ENCODE measurements at places on chromosomes 1 and 21.

DNA sequence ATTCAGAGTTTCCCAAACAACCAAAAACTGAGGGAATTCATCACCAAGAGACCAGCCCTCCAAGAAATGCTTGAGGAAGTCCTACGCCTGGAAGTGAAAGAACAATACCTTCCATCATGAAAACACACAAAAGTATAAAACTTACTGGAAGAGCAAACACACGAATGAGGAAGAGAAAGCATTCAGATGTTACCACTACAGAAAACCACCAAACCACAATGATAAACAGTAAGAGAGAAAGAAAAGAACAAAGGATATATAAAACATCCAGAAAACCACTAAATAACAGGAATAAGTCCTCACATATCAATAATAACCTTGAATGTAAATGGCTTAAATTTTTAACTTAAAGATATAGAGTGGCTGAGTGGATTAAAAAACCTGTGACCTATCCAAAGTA lies 58.5 kb upstream of the BCL10 start:
- no peak for DNase-seq

GRCh38 chr21:31176080-31176551 lies 137.8 kb upstream of the KRTAP19-8 start:
- DNase-seq: no peak

GRCh38 chr1:212951126-212951946 lies 995 bp downstream of the VASH2 start:
- DNase-seq: no peak

- DNase-seq: no peak
Measured at GRCh38 chr1:92882819-92883218, 51.0 kb downstream of the RPL5 start.

DNA sequence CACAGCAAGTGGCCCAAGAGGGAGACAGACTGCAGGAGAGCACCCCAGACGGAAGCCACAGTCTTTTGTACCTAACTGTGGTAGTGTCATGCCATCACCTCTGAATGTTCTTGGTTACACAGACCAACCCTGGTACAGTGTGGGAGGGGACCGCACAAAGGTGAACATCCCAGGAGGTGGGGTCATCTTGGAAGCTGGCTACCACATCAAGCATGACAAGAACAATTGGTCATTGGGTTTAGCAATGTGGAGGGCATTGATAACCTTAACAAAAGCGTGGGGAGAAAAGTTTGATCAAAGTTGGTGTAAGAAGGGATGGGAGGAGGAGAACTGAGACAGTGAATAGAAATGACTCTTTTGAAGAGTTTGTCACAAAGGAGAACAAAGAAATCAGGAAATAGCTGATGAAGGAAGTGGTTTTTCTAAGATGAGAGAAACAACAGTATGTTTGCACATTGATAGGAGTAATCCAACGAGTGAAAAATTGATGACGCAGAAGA lies 87.1 kb upstream of the CACNA1E start:
- DNase-seq: no peak

DNA sequence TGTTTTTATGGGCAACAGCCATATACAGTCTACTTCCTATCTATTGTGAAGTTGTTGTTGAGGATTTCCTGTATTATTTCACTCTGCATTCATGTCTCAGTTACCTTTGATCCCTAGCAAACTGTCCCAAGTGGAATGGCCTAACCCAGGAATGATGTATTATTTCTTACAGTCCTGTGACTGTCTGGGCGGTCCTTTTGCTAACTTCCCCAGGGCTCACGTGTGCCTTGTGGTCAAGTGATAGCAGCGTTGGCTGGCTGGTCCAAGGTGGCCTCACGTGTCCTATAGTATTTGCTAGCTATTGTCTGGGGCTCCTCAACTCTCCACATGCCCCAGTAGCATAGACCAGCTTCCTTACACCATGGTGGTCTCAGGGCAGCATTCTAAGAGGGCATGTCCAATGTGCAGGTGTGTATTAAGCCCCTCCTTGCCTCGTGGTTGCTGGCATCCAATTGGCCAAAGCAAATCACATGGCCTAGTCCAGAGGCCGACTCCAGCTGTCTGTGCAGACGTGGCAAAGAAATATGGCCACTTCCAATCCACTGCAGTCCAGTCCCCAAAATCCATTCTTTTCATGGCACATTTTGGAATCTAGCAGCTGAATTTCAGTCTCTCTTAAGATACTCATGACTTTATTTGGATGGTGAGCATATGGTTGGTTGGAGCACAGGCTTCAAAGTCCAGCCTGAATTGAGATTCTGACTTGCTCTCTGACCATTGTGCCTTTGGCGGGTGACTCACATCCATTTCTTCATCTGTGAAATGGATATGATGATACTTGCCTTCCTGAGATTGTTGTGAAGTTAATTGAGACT lies 94.1 kb downstream of the GALNT2 start:
- DNase-seq: no peak

DNA sequence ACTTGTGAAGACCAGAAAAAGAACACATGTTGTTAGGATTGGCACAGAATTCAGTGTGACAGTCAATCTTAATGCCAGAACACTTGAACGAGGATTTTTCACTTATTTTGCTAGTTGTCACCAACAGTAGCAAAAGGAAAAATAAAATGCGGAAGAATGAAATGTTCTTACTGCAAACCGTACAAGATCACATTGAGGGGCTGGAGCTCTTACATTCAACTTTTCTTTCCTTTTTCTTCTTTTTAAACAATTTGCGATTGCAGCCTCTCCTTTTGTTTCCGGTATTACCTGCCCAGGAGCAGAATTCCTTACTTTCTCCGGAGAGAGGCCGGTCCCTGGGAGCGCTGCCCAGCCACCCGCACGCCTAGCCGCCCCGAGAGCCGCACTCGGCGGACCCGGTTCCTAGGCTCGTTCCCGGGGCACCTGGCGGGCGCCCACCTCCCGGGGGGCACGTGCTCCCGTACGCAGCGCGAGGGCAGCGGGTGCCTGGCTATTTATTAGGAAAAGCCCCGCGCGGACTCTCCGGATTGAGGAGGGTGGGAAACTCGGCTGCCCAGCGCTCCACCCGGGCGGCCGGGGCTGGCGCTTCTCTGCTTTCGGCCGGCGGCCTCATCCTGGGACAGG lies 1.2 kb upstream of the CAMTA1 start:
- DNase-seq: no peak

DNA sequence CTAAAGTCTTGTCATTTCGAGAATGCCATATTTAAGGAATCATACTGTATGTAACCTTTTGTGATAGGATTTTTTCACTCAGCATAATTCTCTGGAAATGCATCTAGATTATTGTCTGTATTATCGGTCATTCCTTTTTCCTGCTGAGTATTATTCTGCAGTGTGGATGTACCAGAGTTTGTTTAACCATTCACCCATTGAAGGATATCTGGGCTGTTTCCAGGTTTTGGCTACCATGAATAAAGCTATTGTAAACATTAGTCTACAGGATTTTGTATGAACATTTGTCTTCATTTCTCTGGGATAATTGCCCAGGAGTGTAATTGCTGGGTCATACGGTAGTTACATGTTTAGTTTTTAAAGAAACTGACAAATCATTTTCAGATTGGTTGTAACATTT lies 61.8 kb downstream of the ATP1A1 start:
- DNase-seq: no peak

Measured in NCI-H2029 treated with DMSO at 0.1 percent for 48 hours (cell line).